ENCODE measurements at places on chromosomes 6 and 20.

GRCh38 chr6:72748759-72749158 is 126.9 kb downstream of the KCNQ5 start:
- no peak for DNase-seq

- no peak for DNase-seq
Observed at GRCh38 chr6:3135668-3136291, 17.3 kb downstream of the BPHL start.

DNA sequence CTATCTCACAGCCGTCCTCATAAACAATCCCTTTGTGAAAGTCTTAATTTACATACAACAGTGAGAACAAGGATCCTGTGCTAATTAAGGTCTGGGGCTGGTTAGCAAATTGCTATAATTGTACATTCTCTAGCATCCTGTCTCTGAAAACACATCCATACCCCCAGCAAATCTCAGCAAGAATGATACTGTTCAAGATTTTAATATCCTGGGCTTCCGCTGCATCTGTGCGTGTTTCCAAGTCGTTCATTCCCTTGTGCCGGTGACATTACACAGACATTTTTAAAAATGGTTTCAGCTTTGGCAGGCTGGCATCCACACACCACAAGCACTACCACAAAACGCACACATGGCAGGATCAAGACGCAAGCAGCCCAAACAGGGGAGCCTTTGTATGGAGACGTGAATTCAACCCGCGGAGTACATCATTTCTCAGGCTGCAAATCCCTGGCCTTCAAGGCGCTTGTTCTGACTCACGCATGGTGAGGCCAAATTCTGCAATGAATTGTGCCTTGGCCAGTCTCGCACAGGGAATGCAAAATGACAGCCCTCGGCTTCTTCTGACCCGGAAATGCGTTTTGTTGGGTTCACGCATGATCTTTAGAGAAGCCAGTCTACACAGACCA is 20.3 kb downstream of the ZMYND8 start:
- no peak for DNase-seq

GRCh38 chr6:82370788-82371187 is 7.2 kb downstream of the TPBG start:
- peak; percentile 34 for DNase-seq

DNA sequence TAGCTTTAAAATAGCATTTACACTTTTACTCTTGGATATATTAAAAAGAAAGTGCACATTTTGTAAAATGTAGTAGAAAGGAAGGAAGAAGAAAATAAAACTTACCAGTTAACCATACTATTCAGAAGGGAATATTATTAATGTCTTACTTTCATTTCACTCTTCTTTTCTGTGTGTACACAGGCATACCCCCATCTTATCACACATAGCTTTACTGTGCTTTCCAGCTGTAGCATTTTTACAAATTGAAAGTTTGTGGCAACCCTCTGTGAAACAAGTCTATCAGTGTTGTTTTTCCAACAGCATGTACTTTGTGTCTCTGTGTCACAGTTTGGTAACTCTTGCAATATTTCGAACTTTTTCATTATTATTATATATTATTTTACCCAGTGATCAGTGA is 314.5 kb downstream of the UTRN start:
- no peak for DNase-seq

DNA sequence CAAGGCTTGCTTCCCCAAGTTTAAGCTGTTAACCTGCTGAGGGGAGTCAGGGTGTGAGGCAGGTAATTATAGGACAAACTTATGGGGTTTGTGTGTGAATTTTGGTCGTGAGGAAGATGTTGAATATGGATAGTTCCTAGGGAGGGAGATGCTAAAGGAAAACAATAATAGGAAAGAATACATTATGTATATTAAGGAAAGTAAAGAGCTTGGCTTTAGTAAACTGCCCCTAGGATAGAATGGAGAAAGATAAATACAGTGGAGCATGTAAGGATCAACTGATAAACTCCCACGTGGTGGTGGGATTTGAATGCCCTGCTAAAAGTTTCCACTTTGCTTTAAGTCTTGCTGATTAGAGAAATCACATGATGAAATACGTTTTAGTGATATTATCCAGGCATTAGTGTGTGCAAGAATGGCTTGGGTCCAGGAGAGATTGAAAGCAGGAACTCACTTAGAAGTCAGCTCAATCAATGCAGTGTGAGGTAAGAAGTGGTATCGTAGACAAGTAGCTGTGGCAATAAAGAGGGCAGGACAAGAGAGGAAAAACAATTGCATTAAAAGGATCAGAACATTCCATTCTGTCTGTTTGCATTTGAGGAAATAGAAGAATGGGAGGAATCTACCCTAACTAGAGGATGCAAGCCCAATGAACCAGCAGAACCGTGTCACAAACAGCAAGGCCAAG is 52.5 kb downstream of the RPS12 start:
- no peak for DNase-seq

DNA sequence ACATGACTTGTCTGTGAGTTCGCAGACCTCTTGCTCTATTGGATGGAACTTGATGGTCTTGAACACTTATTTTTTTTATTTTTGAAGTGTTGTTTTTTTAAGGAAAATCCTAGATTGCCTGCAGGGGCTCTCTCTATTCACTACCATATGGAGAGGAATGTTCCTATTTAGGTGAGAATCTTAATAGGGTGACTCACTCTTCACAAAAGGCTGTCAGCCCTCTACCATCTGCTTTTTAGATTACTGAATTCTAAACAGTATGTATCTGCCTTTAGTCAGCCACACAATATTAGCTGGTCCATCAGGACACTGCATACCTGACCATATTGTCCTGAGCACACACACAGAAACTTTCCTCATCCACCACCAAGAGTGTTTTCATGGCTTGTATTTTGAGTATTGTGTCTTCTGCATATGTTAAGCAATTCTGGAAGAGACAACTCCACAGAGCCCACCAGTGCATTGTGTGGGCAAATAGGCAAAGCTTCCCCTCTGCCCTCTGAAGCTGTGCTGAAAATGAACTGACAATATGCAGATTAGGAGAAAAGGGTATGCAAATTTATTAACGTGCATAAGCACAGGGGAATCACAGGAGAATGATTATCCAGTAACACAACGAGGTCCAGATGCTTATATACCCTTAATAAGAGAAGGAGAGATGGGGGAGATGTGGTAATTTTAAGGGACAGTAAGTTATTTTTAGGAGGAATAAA is 6.6 kb upstream of the BTBD9 start:
- no peak for DNase-seq

- DNase-seq, result no peak
Observed at GRCh38 chr6:96792561-96793190, 44.6 kb downstream of the GPR63 start.

- no peak for DNase-seq
Observed at GRCh38 chr20:23656372-23656771, 18.6 kb upstream of the CST3 start.

GRCh38 chr20:21353236-21353635 is 44.1 kb downstream of the NKX2-4 start:
- DNase-seq, result no peak

DNA sequence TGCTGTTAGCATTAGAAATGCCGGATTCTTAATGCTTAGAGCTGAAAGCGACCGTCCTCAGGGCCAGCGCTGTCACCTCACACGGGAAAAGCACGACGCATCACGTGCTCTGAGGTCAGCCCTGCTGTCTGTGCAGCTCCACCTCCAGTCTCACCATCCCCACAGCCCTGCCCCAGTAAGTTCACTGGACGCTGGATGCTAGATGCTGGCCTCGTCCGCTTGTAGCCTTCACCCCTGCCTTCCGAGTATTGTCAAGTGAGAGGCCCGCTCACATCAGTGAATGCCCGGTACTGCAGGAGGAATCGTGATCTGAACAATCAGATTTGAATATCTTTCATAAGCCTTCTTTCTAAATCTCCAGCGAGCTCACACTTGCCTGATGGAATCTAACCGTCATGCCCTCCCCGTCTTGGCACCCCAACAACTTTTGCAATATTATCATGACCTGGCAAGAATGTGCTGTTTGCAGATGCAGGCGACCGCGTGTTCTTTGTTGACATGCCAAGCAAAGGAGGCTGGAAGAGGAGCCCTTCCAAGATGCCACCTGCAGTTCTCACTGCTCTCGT is 64.9 kb downstream of the DLL1 start:
- DNase-seq, result no peak

DNA sequence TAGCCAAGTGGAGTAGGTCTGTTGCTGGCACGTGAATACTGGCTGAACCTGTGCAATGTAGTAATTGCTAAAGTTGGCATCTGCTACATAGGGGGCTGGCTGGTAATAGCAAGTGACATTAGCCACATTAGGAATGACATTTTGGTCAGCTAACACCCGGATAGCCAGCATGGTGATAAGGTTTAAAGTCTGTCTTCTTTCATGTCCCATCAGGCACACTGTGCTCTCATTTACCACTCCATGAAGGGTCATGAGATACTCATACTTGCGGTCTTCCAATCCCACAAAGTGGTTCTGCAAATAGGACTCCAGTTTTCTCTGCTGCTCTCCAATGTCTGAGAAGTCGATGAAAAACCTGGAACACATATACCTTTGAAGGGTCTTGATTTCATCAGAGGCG is 2.8 kb downstream of the TENT5A start:
- no peak for DNase-seq

GRCh38 chr6:161169696-161170095 is 104.2 kb downstream of the AGPAT4 start:
- no peak for DNase-seq

DNA sequence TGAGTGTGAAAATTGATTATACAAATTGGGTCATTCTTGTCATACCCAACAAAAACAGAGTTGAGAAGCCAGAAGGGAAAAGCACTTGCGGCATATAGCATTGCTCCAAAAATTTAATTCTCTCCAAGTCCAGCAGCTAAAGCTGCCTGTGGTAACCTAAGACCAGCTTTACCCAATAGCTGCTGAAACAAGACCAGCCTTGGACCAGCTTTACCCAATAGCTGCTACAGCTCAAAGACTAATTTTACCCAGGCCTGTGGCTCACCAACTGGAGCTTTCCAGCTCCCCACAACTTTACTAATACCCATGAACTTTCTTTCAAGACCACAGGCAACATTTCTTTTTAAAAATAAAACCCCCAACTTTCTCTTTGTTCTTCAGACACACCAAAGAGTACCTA is 32.8 kb upstream of the ZNF133 start:
- no peak for DNase-seq

DNA sequence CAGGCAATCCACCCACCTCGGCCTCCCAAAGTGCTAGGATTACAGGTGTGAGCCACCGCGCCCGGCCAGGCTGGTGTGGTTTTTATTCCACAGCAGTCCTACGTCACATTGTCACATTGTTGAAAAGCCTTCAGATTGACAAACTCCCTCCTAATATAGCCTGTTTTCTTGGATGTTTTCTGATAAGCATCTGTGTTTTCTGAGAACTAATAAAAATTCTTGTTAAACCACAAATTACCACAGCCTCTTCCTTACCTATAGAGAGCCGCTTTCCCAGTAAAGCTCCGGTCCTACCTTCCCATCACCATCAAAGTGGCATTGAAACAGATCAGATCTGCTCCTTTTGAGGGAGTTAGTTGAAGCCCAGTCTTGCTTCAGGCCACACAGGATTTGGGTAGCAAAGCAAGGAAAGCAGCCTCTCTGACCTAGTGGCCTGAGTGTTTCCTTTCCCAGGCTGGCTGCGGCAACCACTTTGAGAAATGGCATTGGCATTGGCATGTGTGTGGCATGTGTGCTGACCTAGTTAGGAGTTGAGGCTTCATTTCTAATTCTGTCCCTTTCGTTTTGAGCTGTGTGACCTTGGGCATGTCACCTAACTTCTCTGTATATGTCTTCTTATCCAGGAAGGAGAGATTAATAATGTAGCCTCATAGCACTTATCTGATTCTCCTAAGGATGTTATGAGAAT is 1.7 kb upstream of the PKIG start:
- DNase-seq, result no peak

DNA sequence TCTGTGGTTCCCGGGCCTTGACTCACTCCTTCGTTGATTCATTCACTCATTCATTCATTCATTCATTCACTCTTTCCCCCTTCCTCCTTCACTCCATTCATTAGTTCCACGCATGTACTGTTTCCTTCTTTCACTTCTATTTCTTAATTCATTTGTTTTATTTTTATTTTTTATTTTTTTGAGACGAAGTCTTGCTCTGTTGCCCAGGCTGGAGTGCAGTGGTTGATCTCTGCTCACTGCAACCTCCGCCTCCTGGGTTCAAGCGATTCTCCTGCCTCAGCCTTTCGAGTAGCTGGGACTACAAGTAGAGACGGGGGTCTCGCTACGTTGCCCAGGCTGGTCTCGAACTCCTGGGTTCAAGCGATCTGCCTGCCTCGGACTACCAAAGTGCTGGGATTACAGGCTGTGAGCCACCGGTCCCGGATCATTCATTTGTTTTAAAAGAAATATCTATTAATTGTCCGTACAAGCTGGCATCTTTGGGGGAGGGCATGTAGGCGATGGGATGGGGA is 427 bp upstream of the NFKBIE start:
- DNase-seq, result no peak

DNA sequence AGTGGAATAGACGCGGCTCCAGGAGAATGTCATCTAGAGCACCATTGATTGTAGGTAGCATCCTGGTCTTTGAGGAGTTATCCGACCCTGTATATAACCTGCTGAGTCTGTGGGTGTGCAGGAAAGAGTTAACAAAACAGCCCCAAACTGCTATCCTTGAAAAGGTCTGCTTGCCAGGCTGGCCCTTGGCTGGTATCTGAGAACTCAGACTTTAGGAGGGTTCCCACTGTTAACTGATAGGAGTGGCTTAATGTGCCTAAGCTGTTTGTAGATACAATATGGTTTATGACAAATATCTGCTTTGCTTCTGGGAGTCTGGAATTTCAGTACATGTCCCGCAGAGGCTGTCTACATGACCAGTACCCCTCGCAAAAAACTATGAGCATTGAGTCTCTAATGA is 27.6 kb upstream of the MCUR1 start:
- no peak for DNase-seq

GRCh38 chr6:70112716-70113115 is 190.2 kb downstream of the COL9A1 start:
- DNase-seq, result no peak

GRCh38 chr6:97392735-97393134 is 109.7 kb upstream of the MMS22L start:
- no peak for DNase-seq

DNA sequence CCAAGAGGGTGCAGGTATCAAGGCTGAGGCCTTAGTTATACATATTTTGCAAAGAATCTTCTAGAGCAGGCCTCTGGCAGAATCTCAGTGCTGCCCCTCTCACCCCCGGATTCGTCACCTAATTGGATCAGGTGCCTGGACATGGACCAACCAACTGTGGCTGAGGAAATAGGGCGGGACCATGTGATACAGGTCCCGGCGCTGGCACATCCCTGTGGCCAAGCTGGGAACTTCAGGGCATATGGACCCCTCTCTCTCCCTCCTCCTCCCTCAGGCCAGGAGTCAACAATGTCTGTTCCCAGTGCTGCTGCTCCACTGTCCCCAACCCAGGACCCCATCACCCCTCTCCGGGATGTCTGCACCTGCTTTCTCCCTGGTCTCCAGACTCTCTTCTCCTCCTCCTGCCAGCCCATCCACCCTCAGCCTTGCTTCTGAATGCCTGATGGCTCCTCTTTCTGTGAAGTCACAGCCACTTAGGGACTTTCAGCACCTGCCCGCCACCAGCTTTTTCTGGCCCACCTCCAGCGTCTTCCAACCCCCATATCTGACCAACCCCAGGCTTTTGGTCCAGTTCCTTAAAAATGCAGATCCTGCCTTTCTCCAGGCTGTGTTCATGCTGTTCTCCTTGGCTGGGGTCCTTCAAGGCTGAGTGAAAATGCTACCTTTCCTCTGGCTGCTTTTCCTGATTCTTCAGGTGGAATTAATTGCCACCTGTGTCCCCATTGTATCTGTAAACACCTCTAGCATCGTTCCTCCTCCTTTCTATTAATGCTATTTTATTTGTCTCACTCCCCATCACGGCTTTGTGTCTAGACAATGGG is 19.0 kb upstream of the MLN start:
- DNase-seq, result peak; percentile 88

GRCh38 chr6:126824226-126824625 is 294.2 kb upstream of the RSPO3 start:
- no peak for DNase-seq

Measured in H9 (cell line).